Fibroblast of upper back skin (primary cell): ENCODE measurements at places on chromosomes 3 and 15.
A peak's percentile ranks its signal among the peaks of the same experiment; 100 is the strongest.

DNA sequence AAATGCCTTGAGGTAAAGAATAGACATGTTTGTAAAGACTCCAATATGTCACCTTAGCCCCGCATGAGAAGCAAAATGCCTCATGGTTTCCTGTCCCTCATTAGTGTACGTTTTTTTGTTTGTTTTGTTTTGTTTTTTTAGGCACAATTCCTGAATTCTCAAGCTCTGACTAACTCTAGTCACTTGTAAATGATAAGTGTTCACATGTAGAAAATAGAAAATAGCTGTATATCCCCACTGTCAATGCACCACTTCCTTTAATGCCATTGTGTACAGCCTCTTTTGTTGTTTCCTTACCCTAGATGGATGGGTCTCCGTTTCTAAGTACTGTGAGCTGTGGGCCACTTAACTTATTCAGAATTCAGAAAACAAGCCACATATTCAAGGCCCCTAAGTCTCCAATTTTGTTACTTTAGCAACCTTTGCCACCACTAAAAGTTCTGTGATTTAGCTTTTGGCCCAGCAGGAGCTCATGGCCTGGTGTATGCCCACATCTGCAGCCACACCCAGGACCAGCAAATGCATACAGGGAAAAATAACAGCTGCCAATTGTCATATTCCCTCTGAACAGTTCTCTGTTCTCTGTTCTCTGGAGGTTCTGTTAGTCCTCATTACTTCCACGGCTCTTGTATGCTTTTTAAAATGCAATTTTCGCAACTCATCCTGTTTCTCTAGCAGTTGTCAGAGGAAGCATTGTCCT, 655.5 kb downstream of the GBE1 start:
- DNase-seq = no peak

- DNase-seq = no peak
These were observed 109.5 kb upstream of the PFN2 start for GRCh38 chr3:150080058-150080730.

DNA sequence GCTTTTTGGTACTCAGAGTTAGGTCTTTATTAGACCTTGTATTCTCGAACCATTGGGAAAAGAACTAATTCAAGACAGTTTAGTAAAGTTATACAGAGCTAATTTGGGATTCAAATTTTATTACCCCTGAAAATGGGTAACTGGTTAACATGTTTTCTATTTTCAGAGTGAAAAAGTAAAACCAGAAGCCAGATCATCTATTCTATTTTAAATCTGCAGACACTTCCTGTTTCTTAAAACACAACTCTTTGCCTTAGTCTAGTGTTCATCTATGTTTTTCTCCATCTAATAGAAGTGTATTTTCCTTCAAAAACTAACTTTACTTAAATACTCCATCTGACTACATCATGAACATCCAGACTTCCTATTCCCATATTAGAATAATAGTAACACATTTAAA, 113.4 kb downstream of the CCNL1 start:
- DNase-seq = no peak

GRCh38 chr15:43517354-43518196, at the start of gene MAP1A:
Gene MAP1A (plus strand): TSS chr15:43517608. CDS start chr15:43521474, 3,866 bp downstream.
- peak; percentile 81 for DNase-seq

GRCh38 chr3:170844377-170844776, 25.6 kb downstream of the RPL22L1 start:
- DNase-seq = no peak

- DNase-seq = no peak
These were observed 246.5 kb downstream of the PDZRN3 start for GRCh38 chr3:73378207-73378606.

GRCh38 chr15:45203182-45203581, 15.4 kb upstream of the SHF start:
- no peak for DNase-seq

DNA sequence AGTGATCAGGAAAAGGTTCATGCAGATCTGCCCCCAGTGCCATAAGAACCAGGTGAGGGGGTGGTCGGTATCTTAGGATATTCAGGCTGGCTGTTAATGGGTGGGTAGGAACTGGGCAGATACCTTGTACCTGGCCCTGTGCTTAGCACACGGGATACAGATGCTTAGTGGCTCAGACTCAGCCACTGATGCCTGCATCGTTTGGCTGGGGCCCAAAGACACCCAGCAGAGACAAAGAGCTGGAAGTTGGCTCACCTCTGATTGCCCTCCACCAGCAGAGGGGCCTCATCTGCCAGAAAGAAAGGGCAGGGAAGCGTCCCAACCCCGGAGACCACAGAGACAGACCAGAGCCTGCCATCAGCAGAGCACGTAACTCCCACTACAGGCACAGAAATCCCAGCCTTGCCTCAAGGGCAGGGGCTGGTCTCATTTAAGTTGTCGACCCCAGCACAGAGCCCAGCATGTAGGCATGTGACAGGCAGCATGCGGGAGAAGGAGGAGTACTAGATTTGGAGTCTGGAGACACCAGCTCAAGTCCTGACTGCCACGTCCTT, 64.1 kb upstream of the SLC6A1 start:
- no peak for DNase-seq

- no peak for DNase-seq
These were observed 215.4 kb downstream of the UACA start for GRCh38 chr15:70547846-70548487.

DNA sequence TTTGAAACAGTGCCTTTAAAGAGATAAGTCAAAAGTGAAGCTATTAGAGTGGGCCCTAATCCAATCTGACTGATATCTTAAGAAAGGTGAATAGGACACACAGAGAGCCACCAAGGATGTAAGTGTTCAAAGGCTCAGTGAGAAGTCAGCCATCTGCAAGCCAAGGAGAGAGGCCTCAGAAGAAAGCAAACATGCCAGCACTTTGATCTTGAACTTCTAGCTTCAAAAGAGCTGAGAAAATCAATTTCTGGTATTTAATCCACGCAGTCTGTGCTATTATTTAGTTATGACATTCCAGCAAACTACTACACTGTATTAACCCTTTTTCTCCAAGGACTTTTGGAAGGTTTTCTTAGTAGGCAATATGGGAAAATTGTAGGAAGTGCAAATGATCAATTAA, 95.7 kb downstream of the LRRC3B start:
- no peak for DNase-seq

DNA sequence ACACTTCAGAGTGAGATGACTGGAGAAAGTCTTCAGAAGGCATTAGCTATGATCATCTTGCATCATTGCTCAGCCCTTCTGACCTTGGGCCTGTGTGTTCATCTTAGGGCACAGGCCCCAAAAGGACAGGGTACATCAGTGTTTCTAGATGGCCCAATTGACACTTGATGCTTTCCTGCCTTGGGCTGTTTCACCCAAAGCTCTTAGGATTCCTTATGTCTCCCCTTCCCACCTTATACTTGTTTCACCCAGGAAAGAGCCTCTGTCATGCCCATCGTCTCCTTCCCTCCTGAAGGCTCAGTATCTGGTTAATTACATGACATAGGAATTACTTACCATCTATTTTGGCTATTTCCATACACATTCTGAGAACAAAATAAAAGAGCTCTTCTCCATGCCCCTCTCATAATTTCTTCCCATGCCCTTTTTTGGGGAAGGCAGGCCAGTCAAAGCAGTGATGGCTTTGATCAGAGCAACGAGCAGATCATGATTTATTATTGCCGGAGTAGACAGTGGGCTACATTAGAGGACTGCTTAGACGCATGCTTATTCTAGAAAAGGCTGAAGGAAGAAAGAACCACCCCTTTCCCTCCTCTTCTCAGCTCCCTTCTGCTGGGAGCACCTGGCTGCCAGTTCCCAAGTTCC, 72.9 kb downstream of the GHSR start:
- no peak for DNase-seq

DNA sequence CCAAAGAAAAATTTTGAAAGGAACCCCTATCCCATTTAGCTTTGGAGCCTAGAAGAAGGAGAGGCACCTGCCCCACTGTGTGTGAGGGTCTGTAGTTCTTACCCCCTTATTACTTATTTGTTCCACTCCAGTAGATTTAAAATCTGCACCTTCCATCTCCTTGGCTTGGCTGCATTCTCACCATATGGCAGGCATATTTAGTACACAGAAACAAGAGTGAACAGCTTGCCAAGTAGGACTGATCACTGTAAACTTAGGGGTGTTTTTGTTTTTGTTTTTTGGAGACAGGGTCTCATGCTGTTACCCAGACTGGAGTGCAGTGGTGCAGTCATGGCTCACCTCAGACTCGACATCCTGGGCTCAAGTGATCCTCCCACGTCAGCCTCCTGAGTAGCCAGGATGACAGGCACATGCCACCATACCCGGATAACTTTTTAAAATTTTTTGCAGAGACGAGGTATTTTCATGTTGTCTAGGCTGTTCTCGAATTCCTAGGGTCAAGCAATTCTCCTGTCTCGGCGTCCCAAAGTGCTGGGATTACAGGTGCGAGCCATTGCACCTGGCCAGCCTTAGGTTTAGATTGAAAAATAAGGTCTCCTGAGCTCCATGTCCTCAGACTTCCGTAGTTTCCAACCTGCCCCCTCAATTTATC, 14.1 kb upstream of the ANXA2 start:
- DNase-seq = no peak

- no peak for DNase-seq
These were observed 49.9 kb upstream of the ATP2B2 start for GRCh38 chr3:10555263-10555662.
